ENCODE measurements at places on chromosomes 16 and 17. TPM values are rescaled to one million over a fixed set of nuclear protein-coding genes. Genes with fewer than 3 reads are reported as not detected.
A peak's percentile ranks its signal among the peaks of the same experiment; 100 is the strongest.

DNA sequence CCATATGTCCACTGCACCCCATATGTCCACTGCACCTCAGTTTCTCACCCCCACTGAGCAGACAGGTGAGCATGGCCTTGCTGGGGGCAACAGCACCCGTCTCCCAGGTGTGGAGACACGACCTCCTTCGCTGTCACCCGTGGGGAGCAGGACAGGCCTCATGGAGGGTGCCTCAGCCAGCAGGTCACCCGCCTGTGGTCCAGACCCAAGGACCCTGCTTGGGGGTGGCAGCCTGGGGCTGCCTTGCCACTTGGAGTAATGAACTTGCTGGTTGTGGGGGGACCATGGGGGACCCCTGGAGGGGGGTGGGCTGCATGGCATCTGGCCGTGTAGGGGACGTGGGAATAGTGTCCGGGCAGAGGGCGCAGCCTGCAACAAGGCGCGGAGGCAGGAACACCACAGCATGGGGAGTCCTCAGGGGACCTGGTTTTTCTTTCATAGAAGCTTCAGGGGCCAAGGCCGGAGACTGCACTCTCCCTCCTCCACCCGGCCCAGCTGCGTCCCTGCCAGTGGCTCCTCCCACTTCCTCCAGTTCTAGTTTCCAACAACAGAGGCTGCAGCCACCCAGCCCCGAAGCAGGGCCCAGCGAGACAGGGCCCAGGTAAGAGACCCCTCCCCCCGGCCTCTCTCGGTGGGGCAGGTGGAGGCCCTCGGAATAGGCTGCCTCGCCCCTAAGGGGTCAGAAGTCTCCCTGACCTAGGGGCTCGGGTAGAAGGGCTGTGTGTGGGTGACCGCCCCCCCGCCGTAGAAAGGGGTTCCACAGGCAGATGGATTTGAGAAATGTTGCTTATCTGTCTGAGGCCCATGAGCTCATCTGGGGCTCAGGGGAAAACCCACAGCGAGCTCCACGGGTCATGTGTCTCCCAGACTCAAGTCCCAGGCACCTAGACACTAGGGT is at the start of gene NHLRC4:
NHLRC4 (plus strand) TSS at position 531 of the 898 bp plus-strand sequence. CDS start 1,043 bp downstream, outside the sequence.
- no peak for DNase-seq

DNA sequence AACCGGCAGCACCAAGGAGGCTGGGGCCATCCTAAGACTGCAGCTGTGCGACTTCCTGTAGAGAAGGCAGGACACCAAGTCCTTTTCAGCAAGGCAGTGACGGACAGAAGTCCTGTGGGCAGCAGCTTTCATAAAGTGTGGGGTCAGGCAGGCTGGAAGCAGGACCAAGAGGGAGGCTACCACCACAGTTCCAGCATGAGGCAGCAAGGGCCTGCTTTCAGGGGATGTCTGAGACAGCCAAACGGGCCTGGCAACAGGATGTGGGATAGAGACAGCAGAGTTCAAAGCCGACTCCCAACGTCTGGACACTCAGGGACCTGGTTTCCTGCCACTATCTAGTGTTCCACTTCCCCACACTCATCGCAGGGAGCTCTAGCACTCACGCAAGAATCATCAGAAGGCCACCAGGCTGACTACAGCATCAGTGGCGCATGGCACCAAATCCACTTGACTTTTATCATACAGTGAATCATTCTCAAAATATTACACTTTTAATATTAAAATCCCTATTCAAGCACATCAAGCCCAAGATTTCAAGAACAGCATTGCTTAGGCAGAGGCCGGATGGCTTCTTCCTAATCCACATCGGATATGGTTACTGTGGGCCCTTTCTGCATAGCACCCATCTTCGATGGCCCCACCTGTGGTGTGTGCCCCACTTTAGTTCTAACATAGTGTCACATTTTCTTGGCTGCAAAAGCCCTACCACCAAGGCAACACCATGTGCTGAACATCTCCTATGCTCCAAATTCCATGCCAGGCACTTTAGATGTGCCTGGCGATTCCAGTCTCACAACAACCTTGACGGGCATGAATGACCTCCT is 5.2 kb downstream of the USP7 start:
- peak; percentile 51 for DNase-seq

PNMT gene
- total RNA-seq = 1.7 TPM

GRCh38 chr16:67054901-67055300 is 26.0 kb downstream of the CBFB start:
- no peak for DNase-seq

DNA sequence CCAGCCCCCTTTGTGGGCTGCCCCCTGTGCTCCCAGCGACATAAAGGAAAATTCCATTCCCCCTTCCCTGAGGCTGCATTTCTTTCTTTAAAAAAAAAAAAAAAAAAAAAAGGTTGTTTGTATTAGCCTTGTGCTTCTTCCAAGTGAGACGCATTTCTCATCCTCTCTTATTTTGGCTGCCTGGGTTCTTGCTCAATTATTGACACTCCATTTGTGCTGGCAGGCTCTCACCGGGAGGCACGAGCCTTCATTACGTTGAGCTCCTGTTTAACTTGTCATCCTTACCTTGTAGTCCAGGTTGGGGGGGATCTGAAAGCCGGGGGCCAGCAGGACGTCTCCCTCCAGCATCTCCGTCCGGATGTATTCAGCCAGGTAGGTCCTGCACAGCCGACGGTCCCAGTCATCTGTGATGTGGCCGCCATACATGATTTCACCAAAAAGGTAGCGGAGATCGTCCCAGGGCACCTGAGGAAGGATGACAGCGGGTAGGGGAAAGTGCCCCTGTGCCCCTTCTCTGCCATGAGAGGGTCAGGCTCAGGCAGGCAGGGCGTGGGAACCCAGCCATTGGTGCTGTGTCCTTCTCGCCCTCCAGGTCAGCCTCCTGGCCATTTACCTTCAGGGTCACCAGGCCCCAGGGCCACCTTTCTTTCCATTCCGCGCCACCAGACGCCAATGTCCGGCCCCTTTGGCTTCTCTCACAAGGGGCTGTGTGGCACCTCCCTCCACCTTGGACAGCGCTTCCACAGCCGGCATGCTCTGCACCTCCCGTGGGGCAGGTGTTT is 50.6 kb downstream of the PGS1 start:
- DNase-seq = no peak

DNA sequence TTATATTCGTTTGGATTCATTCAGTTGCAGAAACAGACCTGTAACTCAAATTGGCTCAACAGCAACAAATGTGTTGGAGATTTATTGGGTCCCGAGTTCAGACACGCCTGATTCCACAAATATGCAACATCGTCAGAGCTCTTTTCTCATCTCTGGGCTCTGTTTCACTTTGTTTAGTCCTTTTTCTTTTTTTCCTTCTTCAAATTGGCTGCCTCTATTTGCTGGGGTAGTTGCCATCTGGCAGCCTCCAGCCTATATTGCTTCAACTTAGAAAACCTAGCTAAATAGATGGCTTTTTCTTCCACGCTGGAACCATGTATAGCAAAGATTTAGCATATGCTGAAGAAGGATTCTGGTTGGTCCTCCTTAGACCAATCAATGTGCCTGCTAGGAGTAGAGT is 398.5 kb downstream of the RBFOX1 start:
- no peak for DNase-seq

DNA sequence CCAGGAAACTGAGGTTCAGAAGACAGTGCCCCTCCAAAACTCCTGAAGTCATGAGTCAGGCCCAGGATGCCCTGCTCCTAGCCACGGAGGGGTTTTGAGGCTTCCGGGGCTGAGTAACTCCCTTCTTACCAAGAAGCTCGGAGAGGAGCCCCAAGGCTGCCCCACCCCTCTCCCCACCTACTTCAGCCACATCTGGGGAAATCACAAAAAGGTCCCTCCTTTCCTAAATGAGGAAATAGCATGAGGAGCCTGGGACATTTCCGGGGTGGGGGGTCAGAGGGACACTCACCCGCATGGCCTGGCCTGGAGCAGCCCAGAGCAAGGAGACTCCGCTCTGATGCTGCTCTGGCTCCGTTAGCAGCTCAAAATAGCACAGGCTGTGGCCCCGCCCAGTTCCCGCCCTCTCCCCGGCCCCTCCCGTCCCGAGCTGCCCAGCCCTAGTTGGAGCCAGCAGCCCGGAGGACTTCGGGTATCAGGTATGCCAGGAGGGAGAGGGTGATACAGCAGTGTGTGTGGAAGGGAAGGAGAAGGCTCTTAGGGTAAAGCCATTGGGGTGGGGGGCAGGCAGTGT is 40.1 kb downstream of the MYO18A start:
- DNase-seq = peak; percentile 88

DNA sequence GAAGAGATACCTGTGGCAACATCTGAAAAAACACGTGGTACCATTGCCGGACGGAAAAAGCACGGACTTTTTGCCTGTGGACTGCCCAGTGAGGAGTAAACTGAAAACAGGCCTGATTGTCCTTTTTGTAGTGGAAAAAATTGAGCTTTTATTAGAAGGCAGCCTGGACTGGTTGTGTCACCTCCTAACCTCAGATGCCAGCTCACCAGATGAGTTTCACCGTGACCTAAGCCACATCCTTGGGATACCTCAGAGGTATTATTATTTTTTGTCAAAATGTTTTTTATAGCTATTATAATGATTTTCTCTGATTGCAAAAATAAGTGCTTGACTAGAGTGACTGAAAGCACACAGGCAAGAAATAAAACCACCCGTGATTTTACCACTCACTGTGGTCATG is 34.9 kb downstream of the RNF213 start:
- DNase-seq = no peak

DNA sequence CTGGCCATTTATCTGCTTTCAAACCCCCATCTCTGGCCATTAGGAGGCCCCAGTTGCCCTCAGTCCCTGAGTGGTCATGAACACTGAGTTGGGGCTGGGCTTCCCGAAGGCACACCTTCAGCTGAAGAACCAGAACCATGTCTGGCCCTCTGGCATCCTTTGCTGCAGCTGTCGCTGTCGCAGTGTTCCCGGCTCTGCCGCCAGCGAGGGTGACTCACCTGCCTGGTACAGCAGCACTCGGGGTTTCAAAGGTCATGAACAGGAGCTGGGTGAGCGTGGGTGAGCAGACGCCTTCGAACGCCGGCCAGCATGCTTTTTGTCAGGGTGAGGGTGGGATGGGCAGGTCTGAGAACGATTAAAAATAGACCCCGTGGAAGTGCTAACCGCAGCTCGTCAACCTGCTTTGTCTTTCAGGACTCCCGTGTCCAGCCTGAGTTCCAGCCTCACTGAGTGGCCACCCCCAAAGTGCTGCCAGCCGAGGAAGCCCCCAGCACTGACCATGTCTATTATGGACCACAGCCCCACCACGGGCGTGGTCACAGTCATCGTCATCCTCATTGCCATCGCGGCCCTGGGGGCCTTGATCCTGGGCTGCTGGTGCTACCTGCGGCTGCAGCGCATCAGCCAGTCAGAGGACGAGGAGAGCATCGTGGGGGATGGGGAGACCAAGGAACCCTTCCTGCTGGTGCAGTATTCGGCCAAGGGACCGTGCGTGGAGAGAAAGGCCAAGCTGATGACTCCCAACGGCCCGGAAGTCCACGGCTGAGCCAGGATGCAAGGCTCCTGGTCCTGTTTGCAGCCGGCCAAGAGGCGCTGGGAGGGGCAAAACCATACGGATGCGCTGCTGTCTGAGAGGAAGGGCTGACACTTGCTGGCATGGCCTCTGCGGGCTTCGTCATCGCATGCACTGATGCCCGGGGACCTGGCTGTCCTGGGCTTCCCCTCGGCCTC is 7.6 kb downstream of the SNN start:
- peak; percentile 94 for DNase-seq

HS3ST3A1 gene
- 9.7 TPM for total RNA-seq

GNG13 gene
- total RNA-seq = not detected

AP2B1 gene
- 52.6 TPM for total RNA-seq

Data from myocyte (in vitro differentiated cells).